ENCODE measurements at places on chromosomes 4 and X. TPM values are rescaled to one million over a fixed set of nuclear protein-coding genes. Genes with fewer than 3 reads are reported as not detected.

F9 gene
- not detected for total RNA-seq

DNA sequence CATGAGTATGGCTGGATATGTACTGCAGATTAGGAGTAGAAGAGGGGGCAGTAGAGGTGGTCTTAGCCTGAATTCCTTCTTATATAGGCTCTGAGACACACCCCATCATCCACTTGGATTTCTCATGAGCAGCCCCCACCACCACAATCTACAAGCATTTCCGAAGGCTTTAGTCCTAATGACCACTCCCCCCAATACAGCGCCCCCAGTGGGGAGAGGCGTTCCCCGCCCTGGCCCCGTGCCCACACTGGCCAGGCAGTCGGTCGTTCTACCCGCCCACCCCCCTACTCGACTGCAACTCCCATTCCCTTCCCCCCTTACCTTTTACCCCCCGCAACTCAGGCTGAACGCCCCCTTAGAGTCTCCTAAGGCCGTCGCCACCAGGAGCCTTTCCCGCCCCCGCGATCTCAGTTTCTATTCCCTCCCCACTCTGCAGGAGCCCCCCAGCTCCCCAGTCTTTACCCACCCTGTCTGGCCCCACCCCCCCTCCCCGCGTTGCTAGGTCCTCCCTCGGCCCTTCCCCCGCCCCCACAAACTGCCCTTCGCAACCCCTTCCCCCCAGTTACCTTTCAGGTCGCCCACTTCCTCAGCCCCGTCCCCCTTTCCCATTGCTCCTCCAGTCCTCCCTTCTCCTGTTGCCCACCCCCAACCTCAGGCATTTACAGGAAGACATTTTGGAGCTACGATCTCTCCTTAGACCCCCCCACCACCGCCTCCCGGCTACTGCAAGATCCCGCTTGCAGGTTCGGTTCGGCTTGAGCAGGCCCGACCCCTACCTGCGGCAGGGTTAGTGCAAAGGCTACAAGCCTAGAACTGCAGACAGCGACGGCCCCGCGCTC lies 468 bp downstream of the ZMYM3 start:
- peak; percentile 41 for DNase-seq
- no peaks in the 10 kb centered on the region for H3K27me3 ChIP-seq
- H3K27ac ChIP-seq = peak overlapping the region; percentile 84
- H3K4me3 ChIP-seq = peak overlapping the region; percentile 85
- H3K36me3 ChIP-seq = no peaks in the 10 kb centered on the region

DNA sequence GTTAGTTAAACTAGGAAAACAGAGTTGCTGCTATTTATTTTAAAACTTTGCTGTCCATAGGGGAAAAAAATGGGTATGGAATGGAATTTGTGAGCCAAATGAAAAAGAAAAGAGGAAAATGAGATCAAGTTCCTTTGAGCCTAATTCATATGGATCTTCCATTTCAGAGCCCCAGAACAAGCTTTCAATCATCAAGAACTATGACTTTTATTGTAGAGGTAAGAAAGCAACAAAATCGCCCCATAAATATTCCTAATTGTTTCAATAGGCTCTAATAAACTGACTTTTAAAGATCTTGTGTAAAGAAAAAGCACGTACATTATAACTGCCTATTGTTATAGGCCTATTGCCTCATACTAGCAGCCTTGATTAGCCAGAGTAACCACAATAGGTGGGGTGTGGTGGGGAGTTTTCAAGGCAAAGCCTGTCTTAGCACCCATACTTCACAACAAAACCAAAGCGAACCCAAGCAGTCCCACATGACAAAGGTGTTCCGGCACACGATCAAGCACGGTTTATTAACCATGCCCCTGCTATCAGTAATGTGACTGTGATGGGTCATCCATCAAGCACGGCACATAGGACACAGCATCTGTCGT lies 44.4 kb downstream of the RBM47 start:
- H3K4me3 ChIP-seq = no peak overlapping the region
- H3K36me3 ChIP-seq = no peaks in the 10 kb centered on the region
- no peak overlapping the region for H3K27ac ChIP-seq

PHKA1 gene
- total RNA-seq = 6.7 TPM

DNA sequence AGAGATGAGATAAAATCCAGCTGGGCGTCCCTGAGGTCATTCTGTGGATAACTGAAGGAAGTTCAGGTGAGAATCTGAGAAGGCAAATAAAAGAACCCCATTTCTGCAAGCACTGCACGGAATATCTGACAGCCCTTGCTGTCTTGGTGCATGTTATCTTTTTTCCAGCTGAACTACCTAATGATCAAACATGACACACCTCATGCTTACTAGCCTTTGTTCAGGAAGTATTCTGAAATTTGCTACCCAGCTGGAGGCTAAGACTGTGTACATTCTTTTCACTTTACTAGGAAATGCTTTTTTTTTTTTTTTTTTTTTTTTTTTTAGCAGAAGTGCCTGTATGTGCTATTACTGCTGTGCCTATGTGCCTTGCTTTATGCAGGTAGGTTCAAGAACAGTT lies 718.1 kb downstream of the SMARCA1 start:
- no peaks in the 10 kb centered on the region for H3K36me3 ChIP-seq
- H3K27me3 ChIP-seq = no peaks in the 10 kb centered on the region
- H3K4me3 ChIP-seq = no peak overlapping the region
- DNase-seq = no peak
- no peak overlapping the region for H3K27ac ChIP-seq
- H3K4me1 ChIP-seq = no peaks in the 10 kb centered on the region

GRCh38 chrX:63657821-63658220 lies 127.2 kb downstream of the ARHGEF9 start:
- no peaks in the 10 kb centered on the region for H3K4me1 ChIP-seq
- DNase-seq = peak; percentile 55
- no peak overlapping the region for H3K27ac ChIP-seq

- H3K27ac ChIP-seq = no peak overlapping the region
- H3K4me1 ChIP-seq = no peaks in the 10 kb centered on the region
- H3K27me3 ChIP-seq = no peaks in the 10 kb centered on the region
- H3K4me3 ChIP-seq = no peak overlapping the region
- no peaks in the 10 kb centered on the region for H3K36me3 ChIP-seq
- DNase-seq = no peak
Measured at GRCh38 chr4:27267339-27267969, 406.8 kb downstream of the STIM2 start.

DNA sequence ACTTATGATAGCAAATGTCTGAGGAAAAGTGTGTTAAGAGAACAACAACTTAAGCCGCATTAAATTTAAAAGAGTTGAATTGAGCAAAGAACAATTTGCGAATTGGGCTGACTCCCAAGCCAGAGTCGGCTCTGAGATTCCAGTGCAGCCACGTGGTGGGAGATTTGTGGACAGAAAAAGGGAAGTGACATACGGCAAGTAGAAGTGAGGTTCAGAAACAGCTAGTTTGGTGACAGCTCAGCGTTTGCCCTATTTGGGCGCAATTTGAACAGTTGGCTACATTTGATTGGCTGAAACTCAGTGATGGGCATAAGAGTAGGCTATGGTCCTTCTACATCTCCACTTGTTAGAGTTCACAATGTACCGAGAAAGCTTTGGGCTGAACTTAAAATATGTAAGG lies 124.0 kb downstream of the PRKX start:
- H3K4me3 ChIP-seq = no peak overlapping the region
- no peaks in the 10 kb centered on the region for H3K27me3 ChIP-seq
- no peak for DNase-seq
- H3K4me1 ChIP-seq = no peaks in the 10 kb centered on the region

GRCh38 chrX:76850851-76851250 lies 423.3 kb downstream of the MAGEE1 start:
- H3K4me1 ChIP-seq = no peaks in the 10 kb centered on the region
- no peaks in the 10 kb centered on the region for H3K27me3 ChIP-seq
- no peaks in the 10 kb centered on the region for H3K36me3 ChIP-seq
- no peak for DNase-seq
- H3K27ac ChIP-seq = no peak overlapping the region

DNA sequence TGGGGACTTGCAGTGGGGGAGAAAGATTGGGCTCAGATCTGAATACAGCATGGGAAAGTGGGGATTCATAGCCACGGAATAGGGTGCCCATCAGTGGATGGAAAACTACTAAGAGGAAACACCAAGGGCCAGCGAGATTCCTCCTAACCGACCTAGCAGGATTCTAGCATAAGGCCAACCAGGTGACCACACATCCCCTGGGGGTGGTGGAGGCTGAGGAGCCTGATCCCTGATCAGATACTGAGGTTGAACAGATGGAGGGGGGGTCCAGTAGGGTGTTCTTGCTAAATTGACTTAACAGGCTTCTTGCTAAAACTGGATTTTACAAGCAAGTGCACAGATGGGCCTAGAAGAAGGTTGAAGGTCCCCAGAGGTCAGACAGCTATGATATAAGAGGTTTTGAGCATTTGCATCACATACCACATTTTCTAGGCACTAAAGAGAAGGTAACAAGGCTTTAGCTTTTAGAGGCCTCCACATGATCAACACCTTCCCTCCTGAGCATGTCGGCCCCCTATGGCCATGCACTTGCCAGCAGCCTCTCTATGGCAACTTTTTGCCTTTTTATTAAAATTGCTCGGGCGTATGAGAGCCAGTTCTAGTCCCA lies 69.1 kb upstream of the PUDP start:
- DNase-seq = no peak
- no peak overlapping the region for H3K4me3 ChIP-seq
- no peaks in the 10 kb centered on the region for H3K4me1 ChIP-seq
- H3K36me3 ChIP-seq = no peaks in the 10 kb centered on the region
- H3K27ac ChIP-seq = no peak overlapping the region

TMEM31 gene
- not detected for total RNA-seq

DNA sequence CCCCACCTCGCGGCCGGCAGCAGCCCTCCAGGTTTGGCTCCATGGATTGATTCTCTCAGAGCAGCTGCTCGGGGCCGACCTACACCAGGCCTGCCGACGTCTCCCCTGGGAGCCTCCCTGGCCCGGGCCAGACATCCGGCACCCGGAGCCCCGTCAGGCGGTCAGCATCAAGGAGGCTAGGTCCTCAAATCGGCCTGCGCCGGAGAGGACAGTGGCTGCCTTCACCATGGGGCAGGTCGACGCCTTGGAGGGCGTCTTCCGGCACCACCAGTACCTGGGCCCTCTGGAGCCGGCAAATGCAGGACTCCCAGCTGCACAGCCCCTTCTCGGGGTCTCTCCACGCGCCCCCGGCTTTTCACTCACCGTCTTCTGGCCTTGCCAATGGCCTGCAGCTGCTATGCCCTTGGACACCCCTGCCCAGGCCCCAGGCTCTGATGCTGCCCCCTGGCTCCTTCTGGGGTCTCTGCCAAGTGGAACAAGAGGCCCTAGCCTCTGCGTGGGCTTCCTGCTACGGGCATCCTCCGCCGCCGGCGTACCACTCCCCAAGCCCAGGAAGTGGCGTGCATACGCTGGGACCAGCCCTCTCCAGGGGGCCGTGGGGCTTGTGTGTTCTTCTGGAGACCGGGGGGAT lies 341.8 kb downstream of the MAGEB5 start:
- no peaks in the 10 kb centered on the region for H3K27me3 ChIP-seq
- no peaks in the 10 kb centered on the region for H3K4me1 ChIP-seq
- H3K4me3 ChIP-seq = no peak overlapping the region
- H3K27ac ChIP-seq = no peak overlapping the region
- no peak for DNase-seq
- no peaks in the 10 kb centered on the region for H3K36me3 ChIP-seq

DNA sequence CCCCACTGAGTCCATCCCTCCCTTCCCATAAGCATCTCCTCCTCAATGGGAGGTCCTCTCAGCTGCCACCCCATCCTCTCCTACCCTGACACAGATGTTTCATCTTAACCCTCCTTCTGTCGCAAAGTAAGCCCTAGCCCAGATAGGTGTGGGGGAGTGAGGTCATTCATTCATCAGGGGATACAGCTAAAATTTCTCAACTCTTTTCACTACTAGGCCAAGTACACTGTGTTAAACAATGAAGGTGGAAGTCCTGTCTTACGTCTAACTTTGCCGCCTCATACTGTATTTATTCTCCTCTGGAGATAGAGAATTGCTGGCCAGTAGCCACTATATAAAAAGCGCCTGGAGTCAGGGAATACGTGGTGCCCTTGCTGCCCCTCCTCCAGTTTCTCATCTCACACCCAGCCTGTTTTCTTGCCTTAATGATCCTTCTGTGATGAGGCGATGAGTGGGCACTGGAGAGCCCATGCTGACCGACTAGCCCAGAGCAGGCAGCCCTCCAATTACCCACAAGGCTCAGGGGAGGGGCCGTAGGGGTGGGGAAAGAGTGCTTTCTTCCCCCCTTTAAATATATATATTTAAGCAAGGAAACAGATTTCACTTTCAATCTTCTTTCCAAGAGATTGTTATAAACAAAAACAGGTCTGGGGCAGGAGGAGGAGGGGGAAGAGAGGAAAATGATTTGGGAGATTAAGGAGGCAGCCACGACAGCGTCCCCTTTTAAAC lies 149.5 kb downstream of the PJA1 start:
- H3K27ac ChIP-seq = peak overlapping the region; percentile 41
- no peaks in the 10 kb centered on the region for H3K36me3 ChIP-seq
- no peak overlapping the region for H3K4me3 ChIP-seq
- no peaks in the 10 kb centered on the region for H3K4me1 ChIP-seq
- no peaks in the 10 kb centered on the region for H3K27me3 ChIP-seq

- H3K4me1 ChIP-seq = no peaks in the 10 kb centered on the region
- no peak for DNase-seq
- H3K4me3 ChIP-seq = no peak overlapping the region
- no peaks in the 10 kb centered on the region for H3K27me3 ChIP-seq
- H3K36me3 ChIP-seq = no peaks in the 10 kb centered on the region
Measured at GRCh38 chrX:121733514-121733913, 686.1 kb downstream of the GLUD2 start.

DNA sequence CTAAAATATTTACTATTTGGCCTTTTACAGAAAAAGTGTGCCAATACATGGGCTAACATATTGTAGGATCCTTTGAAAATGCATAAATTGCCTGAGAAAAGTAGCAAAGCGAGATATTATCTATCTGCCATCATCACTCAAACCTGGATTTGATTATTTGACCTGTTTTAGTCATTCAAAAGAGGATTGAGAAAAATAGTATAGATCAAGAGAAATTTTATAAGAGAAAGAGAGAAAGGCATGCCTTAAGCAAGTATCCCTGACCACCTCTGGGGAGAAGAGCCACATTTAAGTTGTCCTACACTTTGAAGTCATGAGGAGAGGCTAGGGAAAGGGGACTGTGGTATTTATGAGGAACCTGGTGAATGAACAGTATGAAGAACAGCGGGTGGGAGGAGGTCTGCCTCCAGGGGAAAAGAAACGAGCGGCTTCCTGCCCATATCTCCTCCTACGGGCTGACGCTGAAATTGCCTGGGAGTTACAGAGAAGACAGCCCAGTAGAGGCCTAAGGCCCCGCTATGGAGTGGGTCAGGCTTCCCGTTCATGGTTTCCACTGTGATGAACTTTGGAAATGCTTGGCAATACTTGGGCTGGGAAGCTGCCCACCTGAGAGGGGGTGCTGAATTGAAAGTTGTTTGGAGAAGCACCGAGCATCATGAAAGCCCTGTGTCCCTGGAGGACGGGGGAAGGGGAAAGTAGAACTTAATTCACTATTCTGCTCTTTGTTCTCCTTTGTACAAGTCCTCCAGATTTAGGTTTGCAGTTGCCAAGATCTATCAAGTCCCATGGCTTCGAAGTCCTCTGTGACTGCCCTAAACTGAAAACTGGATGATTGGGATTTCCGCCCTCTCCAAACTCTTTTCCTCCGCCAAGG lies 106.9 kb upstream of the ACSL4 start:
- H3K27ac ChIP-seq = peak overlapping the region; percentile 0
- H3K4me3 ChIP-seq = no peak overlapping the region
- peak; percentile 24 for DNase-seq
